ENCODE measurements at places on chromosomes 7 and 10.

GRCh38 chr7:35721288-35721687, 26.4 kb upstream of the HERPUD2 start:
- DNase-seq, result no peak

- DNase-seq, result no peak
Observed at GRCh38 chr10:68231817-68232251, at the start of gene ATOH7. Gene ATOH7, minus strand, starts transcription at chr10:68232113. Its CDS starts 436 bp downstream, at chr10:68231677.

DNA sequence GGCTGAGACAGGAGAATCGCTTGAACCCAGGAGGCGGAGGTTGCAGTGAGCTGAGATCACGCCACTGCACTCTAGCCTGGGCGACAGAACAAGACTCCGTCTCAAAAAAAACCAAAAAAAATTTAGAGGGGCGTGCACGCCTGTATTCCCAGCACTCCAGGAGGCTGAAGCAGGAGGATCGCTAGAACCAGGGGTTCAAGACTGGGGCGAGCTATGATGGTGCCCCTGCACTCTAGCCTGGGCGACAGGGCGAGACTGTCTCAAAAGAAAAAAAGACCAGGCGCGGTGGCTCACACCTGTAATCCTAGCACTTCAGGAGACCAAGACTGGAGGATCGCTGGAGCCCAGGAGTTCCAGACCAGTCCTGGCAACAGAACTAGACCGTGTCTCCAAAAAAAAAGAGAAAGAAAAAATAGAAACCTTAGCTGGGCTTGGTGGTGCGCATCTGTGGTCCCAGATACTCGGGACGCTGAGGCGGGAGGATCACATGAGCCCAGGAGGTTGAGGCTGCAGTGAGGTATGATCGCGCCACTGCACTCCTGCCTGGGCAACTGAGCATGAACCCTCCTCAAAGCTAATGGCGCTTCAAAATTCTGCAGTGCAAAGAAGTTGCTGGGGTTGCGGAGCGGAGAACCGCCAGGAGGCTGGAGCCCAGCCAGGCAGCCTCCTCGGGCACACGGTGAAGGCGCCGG, 382 bp upstream of the MBLAC1 start:
- DNase-seq, result no peak

DNA sequence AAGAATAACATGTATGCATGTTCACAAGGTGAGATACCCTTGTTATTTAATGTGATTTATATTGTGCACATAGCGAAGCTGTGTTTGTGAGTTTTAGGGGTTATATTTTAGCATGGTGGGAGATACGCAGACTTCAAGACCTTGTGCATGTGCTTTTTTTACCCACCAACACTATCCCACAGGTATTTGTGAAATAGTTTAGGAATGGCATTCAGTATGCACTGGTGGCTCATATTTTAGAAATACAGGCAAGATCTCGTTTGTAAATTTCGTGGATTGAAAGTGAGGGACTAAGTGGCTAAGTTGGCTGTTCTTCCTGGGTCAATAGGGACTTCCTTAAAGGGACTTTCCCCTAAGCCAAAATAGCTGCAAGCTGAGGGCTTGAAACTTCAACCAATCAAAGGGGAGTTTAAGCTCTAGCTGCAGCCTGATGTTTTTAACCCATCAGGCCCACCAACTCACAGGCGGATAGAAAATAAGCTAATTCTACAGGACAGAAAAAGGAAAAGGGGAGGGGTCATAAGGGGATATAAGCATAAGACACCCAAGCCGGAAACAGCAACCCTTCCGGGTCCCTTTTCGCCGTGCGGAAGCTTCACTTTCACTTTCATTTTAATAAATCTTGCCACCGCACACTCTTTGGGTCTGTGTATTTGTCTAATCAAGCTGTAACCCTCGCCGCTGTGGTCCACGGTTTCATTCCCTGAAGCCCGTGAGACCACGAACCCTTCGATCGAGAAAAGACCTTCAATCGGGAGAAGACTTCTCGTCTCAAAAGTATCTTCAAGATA, 291.0 kb downstream of the GPR158 start:
- no peak for DNase-seq

- no peak for DNase-seq
Observed at GRCh38 chr7:4556868-4557793, 125.0 kb upstream of the FOXK1 start.

- DNase-seq, result no peak
Observed at GRCh38 chr10:93336110-93336509, 146.0 kb downstream of the MYOF start.

DNA sequence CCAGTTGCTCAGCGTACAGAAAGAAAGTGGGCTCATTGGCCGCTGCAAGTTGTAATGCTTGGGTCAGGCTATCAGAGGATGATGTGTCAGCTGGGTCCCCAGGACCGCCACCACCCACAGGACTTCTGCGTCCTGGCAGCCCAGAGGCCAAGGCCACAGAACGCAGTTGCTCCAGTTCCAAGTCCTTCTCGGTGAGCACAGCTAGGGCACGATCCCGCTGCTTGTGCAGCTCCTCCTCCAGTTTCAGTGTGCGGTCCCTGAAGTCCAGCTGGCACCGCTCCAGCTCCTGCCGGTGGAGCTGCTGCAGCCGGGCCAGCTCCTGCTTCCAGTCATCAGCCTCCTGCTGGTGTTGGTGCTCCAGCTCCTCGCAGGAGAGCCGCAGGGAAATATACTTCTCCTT, 3.0 kb downstream of the GCC1 start:
- DNase-seq, result no peak

Data from activated CD4-positive, alpha-beta T cell treated with anti-CD3 and anti-CD28 coated beads for 1 hour (primary cell).